ENCODE measurements at places on chromosomes 4 and X.

DNA sequence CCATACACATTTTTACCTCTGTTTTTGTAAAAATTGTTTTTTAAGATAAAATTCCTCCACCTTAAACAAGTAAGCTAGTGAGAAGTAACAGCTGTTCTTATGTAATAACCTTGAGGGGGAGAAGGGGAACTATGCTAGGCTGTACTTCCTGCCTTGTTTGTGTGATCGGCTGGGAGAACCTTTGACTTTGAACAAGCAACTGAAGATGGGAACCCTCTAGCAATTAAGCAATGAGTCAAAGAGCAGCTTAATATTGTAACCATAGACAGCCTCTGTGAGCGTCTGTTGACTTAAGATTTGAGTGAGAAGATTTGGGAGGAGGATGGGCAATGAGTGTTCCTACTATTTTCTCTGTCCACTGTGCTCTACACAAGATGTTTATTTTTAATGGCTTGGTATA is 135.1 kb downstream of the SCLT1 start:
- no peak for DNase-seq

DNA sequence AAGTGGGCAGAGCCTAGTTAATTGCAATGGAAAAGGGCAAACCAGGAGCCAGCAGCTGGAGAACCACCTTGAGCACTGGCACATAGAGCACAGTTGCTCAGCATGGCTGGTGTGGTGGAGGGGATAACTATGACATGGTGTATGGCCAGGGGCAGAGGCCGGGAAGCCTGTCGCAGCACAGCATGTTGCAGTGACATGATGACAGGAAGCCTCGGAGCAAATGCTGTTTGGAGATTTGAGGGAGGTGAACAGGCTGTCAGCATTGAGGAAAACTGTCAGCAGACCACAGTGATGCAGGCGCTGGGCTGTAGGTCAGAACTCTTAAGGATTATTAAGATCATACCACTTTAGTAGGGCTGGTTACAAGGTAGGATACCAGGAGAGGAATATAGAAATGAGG is 228.7 kb downstream of the CBR4 start:
- DNase-seq: no peak

DNA sequence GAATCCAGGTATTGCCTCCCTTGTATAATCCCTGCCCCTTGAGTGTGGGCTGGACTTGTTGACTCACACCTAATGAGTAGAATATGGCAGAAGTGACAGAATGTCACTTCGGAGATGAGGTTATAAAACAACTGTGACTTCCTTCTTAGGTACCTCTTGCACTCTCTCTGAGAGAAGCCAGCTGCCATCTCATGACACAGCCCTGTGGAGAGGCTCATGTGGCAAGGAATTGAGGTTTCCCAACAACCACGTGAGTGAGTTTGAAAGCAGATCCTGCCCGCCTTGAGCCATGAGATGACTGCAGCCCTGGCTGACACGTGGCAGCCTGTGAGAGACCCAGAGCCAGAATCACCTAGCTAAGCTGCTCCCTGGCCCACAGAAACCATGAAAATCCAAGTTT is 13.5 kb downstream of the ASB11 start:
- DNase-seq: no peak

DNA sequence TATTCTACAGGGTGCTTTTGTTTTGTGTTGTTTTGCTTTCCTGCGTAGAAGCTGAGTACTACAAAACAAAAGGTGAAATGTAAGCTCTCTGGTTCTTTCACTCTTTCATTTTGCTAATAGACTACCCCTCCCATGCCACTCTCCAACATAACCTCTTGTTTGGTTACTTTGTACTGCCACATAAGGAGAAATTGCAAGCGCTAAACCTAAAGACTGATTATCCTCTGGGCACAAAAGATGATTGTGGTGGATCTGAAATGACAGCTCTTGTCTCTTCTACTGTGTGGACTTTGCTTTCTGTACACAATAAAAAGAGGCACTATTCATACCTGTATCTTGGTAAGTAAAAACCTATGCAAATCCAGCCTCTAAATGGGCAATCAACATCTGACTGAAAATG is 5.3 kb downstream of the MBNL3 start:
- DNase-seq: no peak

DNA sequence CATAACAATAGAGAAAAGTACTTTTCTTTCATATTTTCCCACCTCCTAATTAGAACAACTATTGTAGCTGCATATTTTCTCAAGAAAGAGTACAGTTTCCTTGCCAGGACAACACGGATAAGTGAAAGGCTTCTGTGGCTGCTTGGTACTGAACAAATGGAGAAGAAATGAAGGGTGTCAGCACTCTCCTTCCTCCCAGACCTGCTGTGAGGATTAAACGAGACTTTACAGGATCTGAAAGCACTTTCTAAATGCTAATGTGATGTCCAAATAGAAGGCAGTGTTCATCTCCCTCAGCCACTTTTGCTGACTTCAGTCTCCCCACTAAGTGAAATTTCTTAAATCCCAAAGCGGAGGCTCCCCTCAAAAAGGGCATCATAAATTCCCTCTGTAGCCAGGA is 13.9 kb downstream of the NIPAL1 start:
- DNase-seq: no peak

GRCh38 chr4:174041555-174042105 is 241.8 kb downstream of the FBXO8 start:
- no peak for DNase-seq

- DNase-seq: no peak
Measured at GRCh38 chrX:139156356-139156755, 374.2 kb upstream of the F9 start.

GRCh38 chr4:172736046-172736445 is 432.6 kb upstream of the GALNT7 start:
- DNase-seq: no peak

- no peak for DNase-seq
Measured at GRCh38 chr4:15400981-15401671, 26.7 kb upstream of the C1QTNF7 start.

GRCh38 chrX:127908384-127908783 is 143.8 kb downstream of the ACTRT1 start:
- DNase-seq: no peak

GRCh38 chr4:71288875-71289274 is 49.9 kb upstream of the SLC4A4 start:
- no peak for DNase-seq

- DNase-seq: no peak
Measured at GRCh38 chrX:72382202-72382595, 76.5 kb upstream of the CITED1 start.

GRCh38 chr4:102862016-102862415 is 6.8 kb upstream of the CISD2 start:
- no peak for DNase-seq

DNA sequence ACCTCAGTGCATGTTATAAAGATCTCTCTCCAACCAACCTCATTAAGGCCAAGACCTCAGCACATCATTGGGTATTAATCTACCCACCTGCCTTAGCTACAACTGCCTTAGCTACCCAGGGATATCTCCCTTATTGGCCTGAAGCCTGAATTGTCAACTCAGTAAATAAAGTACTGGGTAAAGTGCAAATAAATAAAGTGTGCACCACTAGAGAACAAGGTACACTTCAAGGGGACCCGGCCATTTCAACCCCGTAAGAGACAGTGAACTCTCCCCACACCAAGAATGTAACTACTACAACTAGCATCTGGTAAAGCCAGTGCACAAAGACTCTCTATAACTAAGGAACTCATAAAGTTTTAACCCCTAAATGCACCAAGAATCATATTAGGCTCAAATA is 61.7 kb upstream of the POU3F4 start:
- no peak for DNase-seq

DNA sequence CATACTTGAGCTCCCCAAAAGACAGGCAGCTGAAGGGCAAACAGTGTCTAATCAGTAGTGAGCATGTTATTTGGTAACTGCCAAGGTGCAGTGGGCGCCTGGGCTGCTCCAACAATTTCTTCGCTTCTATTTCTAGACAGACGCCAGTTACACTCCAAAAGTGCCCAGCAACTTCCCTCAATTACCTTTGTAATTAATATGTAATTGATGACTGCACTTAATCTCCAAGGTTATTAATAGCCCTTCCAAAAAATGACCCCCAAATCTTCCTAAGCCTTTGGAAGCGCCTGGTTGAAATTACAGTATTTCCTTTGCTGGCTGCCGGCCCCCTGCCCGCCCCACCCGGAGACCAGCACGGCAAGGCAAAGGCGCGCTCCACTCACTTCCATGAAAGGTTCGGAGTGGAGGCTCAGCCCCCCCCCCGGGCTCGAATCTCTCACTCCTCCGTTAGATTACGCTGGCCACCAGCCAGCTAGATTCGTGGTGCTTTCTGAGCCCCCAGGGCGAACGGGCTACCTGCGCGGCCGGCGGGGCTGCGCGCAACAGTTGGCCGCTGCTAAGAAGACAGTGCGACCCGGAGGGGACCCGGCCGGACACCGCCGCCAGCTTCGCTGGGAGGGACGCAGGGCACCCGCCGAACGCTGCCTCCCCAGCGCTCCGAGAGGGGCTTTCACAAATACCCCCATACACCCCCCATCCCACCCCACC is 1.9 kb downstream of the GPC4 start:
- no peak for DNase-seq

- no peak for DNase-seq
Measured at GRCh38 chr4:3434881-3435685, 6.7 kb upstream of the HGFAC start.

DNA sequence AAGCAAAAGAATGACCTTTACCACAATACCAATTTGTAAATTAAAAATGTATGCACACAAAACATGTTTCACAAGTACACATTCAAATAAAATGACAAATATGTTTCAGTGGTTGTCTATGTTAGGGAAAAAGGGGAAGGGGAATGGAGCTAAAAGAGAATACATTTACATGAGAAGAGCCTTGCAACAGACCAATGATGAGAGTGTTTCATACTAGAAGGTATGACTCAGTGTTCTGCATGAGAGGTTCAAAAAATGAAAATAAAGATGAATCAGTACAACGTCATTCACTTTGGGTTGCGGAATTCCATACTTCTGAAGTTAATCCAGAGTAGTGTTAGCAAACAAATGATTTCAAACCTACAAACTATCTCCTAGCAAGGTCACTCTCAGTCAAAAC is 51.7 kb downstream of the RPGR start:
- no peak for DNase-seq

DNA sequence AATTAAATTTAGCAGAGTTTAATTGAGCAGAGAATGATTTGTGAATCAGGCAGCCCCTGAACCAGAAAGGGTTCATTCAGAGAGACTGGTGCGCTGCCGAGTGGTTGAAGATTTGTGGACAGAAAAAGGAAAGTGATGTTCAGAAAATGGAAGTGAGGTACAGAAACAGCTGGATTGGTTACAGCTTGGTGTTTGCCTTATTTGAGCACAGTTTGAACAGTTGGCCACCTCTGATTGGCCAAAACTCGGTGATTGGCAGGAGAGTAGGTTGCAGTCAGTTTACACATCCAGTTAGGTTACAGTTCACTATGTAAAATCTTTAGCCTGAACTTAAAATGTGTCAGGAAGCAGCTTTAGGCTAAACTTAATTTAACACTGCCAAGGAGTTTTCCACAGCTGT is 14.9 kb downstream of the MID1IP1 start:
- DNase-seq: no peak

GRCh38 chr4:76996445-76996844 is 46.9 kb downstream of the SEPTIN11 start:
- no peak for DNase-seq

DNA sequence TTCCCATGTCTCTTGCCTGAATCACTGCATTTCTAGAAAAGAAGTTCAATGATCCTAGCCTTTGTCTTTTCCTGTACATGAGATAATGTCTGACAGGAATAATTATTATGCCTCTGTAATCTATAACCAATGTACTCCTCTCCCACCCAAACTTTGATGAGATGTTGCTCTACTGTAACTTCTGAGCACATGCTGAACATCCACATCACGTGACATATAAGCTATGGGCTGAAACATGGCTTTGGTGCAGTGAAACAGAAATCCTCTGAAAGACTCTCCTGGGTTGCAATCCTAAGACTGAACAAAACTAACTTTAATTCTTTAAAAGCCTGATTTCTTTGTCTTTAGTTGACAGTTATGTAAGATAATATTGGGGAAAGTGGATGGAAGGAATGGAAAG is 1.5 kb upstream of the ADAD1 start:
- DNase-seq: no peak

- DNase-seq: peak; percentile 14
Measured at GRCh38 chr4:48546336-48546735, 56.3 kb downstream of the ZAR1 start.

- DNase-seq: no peak
Measured at GRCh38 chrX:21503593-21503992, 129.4 kb downstream of the CNKSR2 start.

DNA sequence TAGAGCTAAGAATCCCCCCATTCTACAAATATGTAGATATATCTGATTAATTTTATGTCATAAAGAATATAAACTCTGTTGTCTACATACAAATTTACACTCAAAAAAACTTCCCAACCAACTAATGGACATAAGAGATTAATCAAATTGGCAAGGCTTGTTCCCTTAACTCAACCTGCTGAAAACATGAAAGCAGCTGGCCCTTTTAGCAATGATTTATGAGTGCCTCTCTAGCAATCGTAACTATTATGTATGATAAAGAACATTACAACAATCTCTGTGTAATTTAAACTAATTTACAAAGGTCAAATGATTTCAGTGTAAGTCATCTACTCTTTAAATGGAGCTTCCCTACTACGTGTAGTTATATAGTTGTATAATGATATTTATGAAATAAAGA is 83.1 kb upstream of the FTHL17 start:
- DNase-seq: no peak

- DNase-seq: no peak
Measured at GRCh38 chr4:121785479-121785878, 15.6 kb upstream of the EXOSC9 start.

- no peak for DNase-seq
Measured at GRCh38 chrX:11151799-11152559, 40.8 kb downstream of the HCCS start.

GRCh38 chr4:139819082-139819481 is 153.5 kb downstream of the MGST2 start:
- DNase-seq: no peak

GRCh38 chrX:120560405-120560841 is 339 bp downstream of the CUL4B start:
- DNase-seq: no peak

GRCh38 chrX:20461576-20461975 is 194.9 kb upstream of the RPS6KA3 start:
- no peak for DNase-seq

DNA sequence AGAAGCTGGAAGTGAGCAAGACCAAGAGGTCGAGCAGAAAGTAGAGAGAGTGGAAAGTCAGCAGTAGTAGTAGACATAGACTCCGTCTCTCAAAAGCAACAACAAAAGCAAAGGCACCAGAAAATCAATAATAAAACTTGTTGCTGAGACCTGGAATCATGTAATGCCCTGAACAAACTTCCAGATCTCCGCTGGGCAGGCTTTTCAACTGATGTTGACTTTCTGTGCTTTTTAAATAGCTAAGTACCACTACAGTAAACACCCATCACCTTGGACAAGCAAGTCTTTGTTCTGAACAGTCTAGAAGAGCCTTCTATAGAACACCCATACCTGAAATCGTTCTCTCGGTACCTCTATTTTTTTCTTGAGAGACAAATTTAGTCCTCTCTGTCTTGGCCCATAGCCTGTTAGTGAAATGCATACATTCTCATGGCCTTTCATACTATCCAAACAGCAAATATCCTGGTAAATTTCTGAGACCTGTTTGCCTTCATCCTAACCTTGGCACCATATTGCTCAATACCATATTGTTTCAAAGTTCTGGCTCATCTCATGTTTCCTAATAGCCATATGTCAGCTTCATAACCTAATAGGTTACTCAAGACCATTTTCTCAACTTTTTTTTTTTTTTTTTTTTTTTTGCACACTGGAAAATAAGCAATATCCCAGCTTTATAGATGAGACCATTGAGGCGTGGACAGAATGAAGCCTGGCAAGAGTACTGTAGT is 200.6 kb upstream of the RBPJ start:
- no peak for DNase-seq

- no peak for DNase-seq
Measured at GRCh38 chr4:96260064-96260682, 420.3 kb downstream of the PDHA2 start.

Data from activated CD4-positive, alpha-beta T cell treated with anti-CD3 and anti-CD28 coated beads, Interleukin-2, amount 50 U/mL, for 24 hours (primary cell).